Fibroblast of villous mesenchyme (primary cell): ENCODE measurements at places on chromosomes 2 and 18.

GRCh38 chr2:144848423-144848822, 328.5 kb upstream of the ZEB2 start:
- DNase-seq, result no peak

- no peak for DNase-seq
Observed at GRCh38 chr2:125456693-125457363, 1199.1 kb upstream of the GYPC start.

- DNase-seq, result no peak
Observed at GRCh38 chr18:61653823-61654551, 238.8 kb downstream of the RNF152 start.

GRCh38 chr2:169131587-169132512, 62.5 kb downstream of the DHRS9 start:
- DNase-seq, result peak; percentile 44

- no peak for DNase-seq
Observed at GRCh38 chr2:229578052-229578846, 136.1 kb downstream of the DNER start.

DNA sequence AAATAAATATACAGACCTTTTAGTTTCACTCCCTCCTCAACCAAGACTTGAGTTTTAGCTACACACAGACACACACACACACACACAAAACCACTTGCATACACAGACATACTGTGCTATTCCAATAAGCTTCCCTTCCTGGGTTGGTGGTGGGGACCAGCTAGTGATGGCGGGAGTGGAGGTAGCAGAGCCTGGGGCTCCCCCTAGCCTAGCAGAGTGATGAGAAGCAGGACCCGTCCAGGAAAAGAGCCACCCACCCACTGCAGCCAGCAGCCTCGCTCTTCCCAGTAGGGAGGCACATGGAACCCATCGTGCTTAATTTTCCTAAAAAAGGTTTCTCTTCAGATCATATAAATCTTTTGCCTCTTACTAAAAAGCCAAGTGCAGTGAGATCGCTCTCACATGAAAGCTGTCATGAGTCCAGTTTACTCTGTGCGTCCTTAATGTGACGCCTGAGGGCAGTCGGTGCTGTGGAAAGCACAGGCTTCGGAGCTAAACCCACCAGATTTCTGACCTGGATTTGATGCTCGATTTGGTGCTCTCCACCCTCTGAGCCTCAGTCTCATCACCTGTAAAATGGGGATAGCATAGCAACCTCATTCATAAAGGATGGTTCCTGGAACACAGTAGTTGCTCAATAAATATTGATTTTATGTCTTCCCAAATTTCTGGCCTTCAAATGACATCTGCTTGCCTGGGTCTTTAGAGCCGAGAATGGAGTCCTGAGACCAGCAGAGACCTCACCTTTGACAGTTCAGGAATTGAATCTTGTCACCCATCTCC, 60.1 kb upstream of the YWHAQ start:
- no peak for DNase-seq

GRCh38 chr18:56086786-56087185, 498.8 kb upstream of the TCF4 start:
- DNase-seq, result no peak

DNA sequence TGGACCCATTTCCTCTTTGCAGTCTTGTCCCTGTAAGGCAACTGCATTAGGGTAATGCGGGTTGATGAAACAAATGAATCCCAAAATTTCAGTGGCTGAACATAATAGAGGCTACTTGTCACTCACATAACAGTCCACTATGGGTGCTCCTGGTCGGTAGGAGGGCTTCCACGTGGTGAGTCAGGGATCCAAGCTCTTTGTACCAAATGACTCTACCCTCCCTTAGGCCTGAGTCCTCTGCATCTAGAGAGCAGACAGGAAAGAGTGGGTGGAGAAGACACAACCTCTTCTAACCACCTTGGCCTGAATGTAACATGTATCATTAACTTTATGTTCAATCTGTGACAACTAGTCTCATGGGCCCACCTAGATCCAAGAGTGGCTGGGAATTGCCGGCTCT, 86.2 kb upstream of the HAAO start:
- DNase-seq, result no peak

DNA sequence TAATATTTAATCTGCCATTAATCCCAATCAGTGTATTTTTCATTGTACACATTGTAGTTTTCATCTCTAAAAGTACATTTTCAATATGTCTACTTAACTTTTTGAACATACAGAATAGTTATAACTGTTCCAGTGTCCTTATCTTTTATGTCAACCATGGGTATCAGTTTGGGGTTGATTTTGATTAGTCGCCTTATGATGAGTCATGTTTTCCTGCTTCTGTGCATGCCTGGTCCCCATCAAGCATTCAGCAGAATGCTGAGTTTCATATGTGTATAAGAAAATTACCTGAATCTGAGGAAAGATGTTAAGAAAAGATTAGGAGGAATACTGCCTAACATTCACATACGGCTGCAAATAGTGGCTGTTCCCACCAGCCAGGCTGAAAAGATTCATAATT, 17.7 kb downstream of the SPDYA start:
- DNase-seq, result peak; percentile 12

- DNase-seq, result no peak
Observed at GRCh38 chr2:68115965-68116364, 41.7 kb upstream of the PNO1 start.

DNA sequence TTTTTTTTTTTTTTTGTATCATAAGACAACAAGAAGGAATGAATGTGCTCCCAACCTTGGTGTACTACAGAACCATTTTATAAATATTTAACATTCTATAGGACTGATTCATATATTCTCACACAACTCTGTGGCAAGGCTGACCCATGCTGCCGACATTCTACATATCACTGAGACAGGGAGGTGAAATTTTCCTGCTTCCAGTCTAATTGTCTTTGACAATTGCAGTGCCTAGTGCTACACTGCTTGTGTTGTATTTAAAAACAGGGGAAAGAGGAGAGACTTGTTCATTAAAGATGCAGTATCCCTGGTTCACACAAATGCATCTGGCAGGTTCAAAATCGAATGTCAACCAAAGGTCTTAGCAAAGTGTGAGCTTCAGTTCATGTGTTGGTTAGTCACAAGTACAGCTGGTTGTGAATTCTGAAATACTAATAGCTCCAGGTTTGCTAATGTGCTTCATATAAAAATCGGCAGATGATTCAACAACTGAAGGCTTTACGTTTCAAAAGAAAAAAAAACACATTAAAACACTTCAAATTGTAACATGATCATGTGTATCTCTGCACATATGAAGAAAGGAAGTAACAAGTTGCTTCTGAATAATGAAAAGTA, 130.8 kb downstream of the FIGN start:
- peak; percentile 48 for DNase-seq

- DNase-seq, result no peak
Observed at GRCh38 chr2:65130664-65131175, 814 bp upstream of the RAB1A start.

DNA sequence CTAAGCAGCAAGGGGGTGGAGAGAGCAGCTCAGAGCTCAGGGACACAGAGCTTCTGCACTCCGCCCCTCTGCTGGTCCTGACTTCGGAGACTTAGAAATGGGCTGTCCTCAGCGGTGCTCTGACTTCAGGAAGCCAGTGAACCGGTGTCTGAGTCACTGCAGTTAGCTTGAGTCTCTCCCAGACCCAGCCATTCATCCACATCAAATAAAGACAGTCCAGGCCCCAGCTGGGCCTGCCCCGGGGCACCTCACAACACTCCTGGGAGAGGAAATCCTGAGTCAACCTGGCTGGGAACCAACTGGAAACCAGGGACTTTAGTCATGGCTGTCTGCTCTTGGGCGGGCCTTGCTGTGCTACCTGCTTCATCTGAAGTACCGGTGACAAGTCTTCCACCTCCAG, 5.4 kb upstream of the ITGB6 start:
- peak; percentile 83 for DNase-seq

GRCh38 chr2:194116861-194117260, 1540.2 kb upstream of the SLC39A10 start:
- DNase-seq, result no peak

GRCh38 chr18:79983793-79984192, 4.6 kb downstream of the TXNL4A start:
- DNase-seq, result no peak

GRCh38 chr2:21890041-21890440, 766.3 kb downstream of the TDRD15 start:
- no peak for DNase-seq
